Thyroid gland (tissue), 4 donors: ENCODE measurements at places on chromosomes 16 and 17.

DNA sequence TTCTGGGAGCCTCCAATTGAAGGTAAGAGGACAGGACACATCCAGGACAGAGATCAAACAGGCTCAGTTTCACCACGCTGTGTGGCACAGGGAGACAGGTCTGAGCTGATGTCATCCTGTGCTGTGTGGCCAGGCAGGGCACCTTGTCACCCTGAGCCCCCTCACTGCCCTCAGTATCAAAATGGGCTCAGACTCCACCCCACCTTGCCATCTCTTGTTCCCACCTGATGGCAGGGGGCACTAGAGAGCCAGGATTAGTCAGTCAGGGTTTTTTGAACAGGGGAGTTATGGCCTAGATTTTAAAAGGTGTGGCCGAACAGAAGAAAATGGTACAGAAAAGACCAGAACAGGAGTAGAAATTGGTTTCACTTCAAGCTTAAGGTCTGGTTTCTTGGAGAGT lies 2.6 kb downstream of the KAT2A start:
- DNase-seq = peak; percentile 37

DNA sequence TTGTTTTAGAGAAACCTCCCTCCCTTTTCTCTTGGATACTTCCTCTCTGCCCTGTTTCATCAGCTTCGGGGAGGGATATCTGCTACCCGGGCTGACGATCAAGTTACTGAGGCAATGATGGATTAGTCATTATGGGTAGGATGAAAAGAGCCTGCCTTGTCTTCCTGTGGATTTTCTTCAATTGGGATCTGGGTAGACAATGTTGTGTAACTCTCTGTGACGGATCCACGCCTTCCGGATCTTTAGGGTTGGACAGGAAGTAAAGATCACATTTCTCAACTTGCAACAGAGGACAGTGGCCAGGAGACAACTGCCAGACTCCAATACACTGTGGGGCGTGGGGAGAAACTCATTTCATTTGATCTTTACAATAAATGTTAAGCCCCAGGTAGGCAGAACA lies 11.3 kb upstream of the CHST6 start:
- no peak for DNase-seq

- DNase-seq = no peak
These were observed 26.9 kb downstream of the TNS4 start for GRCh38 chr17:40474419-40475002.

GRCh38 chr16:4307215-4308037 lies 8.4 kb upstream of the GLIS2 start:
- DNase-seq = peak; percentile 96

GRCh38 chr16:84039696-84040095 lies 2.9 kb downstream of the SLC38A8 start:
- no peak for DNase-seq

GRCh38 chr16:27252206-27252585 lies 16.4 kb downstream of the NSMCE1 start:
- DNase-seq = no peak

- DNase-seq = no peak
These were observed 221.8 kb downstream of the CDH11 start for GRCh38 chr16:64900019-64900418.

DNA sequence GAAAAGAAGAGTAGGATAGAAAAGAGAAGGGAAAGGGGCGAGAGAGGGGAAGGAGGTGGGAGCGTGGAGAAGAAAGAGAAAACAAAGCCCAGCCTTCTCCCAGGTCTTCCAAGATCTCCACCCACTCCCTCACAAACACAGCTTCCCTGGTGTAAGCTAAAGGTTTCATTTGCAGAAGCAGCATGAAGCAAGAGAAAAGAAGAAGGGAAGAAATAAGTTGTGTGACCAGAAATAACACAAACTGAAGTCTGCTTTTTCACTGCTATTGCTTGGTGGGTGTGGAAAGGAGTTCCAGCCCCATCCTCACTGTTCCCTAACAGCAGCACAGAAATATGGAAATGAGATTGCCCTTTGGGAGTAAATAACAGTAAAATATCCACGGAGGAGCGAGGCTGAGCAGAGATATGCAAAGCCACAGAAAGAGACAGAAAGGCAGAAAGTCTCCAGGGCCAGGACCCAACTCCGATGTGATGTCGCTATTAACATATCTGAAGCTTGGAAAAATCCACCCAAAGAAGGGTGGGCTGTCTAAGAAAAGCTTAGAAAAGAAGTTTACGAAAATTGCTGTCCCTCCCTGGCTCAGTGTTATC lies 10.3 kb upstream of the GAS7 start:
- DNase-seq = no peak

DNA sequence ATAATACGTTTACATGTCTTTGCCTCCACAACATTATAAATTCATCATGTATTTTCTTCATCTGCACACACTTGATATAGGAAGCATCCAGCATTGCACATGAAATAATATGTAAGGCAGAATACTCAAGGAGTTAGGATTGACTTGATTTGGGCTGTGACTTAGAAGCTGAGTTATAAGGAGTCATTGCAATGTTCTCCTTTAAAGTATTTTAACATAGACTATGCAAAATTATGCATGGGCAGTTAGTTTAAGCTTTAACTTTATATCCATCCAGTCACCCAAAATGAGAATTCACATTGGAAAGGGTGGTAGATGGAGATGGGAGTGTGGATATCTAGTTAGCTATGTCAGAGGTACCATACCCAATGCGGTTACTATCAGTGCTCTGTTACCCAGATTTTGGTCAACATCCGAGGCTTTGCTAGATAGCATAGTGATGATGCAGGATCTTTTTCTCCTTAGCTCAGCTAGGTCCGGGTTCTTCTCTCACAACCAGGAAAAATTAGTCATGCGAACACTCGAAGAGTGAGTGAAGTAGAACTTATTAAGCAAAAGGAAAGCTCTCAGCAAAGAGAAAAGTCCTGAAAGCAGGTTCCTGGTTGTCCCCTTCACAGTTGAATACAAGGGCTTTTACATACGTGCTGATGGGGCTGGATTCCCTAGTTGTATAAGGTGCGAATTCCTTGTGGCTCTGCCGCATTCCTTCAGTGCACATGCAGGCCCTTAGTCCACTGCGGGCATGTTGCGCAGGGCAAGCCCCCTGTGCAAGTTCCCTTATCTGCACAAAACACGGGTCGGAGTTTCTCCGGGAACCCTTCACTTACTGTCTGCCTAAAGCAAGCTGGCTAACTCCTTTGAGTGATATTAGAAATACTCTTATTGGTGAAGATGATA lies 73.1 kb upstream of the FAM20A start:
- no peak for DNase-seq

DNA sequence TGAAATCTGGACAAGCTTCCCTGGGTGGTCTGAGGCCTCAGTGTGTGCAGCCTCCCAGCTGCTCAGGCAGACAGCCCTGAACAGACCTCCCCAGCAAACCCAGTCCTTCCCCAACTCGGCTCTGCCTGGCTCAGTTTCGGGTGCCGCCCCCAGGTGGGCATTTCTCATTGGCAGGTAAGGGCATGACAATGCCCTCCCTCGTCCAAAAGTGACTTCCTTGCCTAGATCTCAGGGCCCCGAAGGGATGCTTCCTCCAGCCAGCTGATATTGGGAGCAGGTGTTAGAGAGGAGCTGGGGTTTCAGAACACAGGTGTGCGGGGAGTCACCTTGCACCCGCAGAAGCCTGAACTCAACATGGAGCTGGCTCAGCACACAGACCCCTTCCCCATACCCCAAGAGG lies 3.8 kb upstream of the PPL start:
- no peak for DNase-seq

GRCh38 chr16:50683689-50684374 lies 2.7 kb upstream of the SNX20 start:
- DNase-seq = no peak

GRCh38 chr17:83058266-83058798 lies 21.1 kb upstream of the METRNL start:
- peak; percentile 92 for DNase-seq

DNA sequence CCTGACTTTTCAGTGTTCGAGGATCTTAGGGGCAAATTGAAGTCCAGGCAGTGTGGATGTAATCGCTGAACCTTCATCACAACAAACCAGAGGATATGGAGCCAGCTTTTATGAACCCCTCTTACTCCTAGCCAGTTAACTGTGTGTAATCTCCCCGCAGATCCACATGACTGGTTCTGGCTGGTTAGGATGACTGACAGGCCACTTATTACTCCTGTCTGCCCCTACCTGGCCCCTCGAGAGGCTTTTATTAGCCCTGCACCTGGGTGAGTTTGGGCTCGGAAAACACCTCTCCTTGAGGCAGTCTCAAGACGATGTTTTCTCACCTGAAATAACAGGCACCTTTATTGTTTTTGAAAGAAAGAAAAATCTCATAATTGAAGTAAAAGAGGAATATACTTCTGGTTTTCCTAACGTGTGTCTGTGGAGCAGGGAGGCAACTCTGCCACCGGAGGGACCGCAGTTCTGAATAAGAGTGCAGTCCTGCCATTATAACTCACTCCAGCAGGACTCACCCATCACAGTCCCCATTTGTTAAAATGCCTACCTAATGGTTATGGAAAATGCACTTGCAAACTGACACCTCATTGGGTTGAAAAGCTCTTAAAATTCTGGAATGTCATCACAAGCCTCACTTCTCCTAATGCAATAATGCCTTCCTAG lies 291.9 kb upstream of the N4BP1 start:
- no peak for DNase-seq

GRCh38 chr17:42642336-42642735 lies 16.7 kb upstream of the TUBG2 start:
- no peak for DNase-seq

- no peak for DNase-seq
These were observed 7.3 kb upstream of the CD7 start for GRCh38 chr17:82324566-82325285.

DNA sequence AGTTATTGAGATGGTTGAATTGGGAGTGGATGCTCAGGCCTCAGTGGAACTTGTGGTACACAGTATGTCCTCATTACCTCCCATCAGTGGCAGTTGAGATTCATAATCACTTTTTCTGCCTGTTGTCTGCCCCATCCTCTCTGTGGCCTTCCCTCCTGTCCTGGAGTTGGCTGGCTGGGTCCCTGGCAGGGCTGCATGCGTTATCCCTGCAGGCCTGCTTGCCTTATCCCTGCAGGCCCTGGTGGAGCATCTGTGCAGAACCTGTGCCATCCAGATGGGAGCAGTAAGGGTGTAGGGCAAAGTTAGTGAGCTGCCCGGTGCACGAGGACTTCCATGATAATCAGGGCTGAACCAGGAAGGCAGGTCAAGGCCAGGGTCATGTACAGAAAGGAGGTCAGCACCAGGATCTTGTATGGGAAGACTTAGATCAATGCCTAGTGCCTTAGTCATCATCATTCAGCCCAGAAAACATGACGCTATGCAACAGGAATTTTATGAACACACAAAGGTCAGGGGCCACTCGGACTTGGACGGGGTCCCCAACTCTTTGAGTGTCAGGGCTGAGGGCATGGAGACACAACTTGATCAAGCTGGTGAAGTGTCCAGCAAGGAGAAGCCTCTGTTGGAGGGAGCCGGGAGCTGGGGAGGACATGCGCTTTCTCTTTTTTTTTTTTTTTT lies 47.2 kb downstream of the ABCC1 start:
- DNase-seq = no peak

GRCh38 chr17:28545787-28546415 lies 6.5 kb downstream of the UNC119 start:
- DNase-seq = no peak

DNA sequence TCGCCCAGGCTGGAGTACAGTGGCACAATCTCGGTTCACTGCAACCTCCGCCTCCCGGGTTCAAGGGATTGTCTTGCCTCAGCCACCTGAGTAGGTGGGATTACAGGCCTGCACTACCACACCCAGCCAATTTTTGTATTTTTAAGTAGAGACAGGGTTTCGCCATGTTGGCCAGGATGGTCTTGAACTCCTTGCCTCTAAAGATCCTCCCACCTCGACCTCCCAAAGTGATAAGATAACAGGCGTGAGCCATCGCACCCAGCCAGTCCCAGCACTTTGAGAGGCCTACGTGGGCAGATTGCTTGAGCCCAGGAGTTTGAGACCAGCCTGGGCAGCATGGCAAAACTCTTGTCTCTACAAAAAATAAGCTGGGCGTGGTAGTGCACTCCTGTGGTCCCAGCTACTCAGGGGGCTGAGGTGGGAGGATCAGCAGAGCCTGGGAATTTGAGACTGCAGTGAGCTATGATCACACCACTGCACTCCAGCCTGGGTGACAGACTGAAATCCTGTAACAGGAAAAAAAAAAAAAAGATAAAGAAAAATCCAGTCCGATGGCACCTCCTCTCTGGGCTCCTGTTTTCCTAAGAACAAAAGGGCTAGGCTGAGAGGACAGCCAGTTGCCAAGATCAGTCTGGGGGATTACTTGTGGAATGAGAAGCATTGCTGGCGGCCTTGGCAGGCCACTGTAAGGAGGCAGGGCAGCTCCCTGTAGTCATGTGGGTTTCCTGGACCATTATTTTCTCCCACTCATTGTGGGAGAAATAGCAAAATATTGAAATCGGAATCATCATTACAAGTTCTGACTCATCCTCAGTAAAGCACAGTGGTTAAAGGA lies 3.0 kb upstream of the PIPOX start:
- DNase-seq = peak; percentile 25

DNA sequence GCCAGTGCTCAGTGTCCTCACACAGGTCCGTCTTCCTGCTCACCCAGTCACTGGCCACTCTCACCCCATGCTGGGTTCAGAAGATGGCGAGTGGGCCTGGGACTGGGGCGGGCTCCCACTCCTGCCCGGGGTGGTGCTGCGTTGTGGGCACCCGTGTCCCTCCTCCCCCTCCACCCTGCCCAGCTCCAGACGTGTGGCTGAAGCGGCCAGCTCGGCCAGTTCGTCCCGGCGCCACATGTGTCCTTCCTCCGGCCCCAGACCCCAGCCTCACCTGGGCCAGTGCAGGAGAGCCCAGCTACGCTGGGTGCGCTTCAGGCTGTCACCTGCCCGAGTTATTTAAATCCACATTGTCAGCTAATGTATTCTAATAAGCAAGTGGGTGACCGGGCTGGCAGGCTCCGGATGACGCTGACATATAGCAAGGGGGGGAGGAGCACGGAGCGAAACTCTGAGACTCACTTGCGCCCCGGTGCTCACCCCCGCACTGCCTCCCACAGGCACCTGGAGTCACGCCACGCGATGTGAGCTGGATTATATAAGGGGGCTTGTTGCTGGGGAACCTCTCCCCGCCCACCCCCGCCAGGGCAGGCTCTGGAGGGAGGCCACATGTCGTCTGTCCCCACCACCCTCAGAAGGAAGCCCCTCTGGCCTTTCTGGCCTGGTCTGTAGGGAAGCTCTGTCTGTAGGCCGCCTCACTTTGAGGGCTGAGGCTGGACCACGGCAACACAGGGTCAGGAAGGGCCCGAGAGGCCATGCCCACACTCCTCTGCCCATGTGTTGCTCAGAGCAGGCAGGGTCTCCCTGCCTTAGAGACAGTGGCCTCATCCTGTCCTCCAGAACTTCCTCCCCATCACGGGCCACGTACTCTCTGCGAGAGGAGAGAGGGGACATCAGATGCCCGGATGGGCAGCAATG lies 7.1 kb upstream of the BAIAP2 start:
- DNase-seq = no peak
